H1 (cell line): ENCODE measurements at places on chromosomes 7 and 10.

DNA sequence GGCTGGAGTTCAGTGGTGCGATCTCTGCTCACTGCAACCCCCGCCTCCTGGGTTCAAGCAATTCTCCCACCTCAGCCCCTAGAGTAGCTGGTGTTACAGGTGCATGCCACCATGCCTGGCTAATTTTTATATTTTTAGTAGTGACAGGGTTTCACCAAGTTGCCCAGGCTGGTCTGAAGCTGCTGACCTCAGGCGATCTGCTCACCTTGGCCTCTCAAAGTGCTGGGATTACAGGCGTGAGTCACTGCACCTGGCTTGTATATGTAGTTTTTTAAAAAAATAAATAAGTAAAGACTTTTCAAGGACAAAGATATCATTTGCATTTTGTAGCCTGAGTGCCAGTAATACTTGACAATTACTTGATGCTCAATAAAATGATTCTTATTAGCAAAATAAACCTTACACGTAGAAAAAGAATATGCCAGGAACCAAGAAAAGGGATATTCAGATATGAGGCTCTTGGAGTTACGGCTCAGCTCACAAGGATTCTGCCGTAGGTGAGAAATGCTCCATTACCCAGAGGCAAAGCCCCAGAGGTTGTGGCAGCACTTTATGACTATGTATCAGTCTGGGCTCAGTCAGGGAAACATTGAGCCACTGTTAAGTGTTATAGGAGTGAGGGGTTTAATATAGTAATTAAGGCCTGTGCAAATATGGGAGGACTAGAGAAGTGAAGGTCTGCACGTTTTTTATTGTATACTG is 98.5 kb downstream of the TPST1 start:
- DNase-seq = no peak

GRCh38 chr7:25391295-25391861 is 163.1 kb upstream of the NPVF start:
- DNase-seq = no peak

- no peak for DNase-seq
These were observed 114.0 kb downstream of the WDFY4 start for GRCh38 chr10:48798481-48799254.

DNA sequence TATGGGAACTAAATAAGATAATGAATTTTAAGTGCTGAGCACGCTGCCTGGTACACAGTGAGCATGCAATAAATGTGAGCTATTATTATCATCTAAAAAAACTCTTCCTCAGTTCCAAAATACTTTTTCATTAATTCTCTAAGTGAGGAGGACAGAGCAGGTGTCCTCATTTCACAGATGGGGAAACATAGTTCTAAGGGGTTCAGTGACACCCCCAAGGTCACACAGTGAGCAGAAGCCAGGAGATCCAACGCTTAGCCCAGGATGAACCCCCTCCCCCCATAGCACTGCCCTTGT is 6.8 kb upstream of the RRP12 start:
- DNase-seq = no peak

DNA sequence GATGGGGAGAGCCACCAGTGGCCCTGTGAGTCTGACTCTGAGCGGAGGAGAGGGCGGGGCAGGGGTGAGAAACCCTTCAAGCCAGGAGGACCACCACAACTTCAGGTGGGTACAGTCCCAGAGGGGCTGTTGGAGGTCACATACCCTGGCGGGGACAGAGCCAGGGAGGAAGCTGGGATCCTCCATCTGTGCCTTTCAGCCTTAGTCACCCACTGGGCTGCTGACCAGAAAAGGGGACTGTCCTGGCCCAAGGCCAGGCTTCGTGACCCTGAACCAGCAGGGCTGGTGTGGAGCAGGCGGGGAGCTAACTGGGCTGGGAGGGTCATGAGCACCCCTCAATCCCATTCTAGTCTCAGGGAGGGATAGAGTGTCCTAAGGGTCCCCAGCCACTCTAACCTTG is 1.5 kb upstream of the CALHM3 start:
- no peak for DNase-seq

GRCh38 chr10:4498711-4499251 is 327.2 kb upstream of the AKR1E2 start:
- no peak for DNase-seq

GRCh38 chr7:32892521-32893206 is 1.1 kb upstream of the KBTBD2 start:
- DNase-seq = no peak

- DNase-seq = no peak
These were observed 49.1 kb downstream of the MTURN start for GRCh38 chr7:30183749-30184369.

- no peak for DNase-seq
These were observed 35.3 kb upstream of the TNKS2 start for GRCh38 chr10:91762878-91763277.

- DNase-seq = no peak
These were observed 317.1 kb upstream of the KLF6 start for GRCh38 chr10:4101918-4102654.

- DNase-seq = no peak
These were observed 150.8 kb downstream of the NSUN6 start for GRCh38 chr10:18500576-18500975.

- DNase-seq = no peak
These were observed 431.8 kb downstream of the RPS24 start for GRCh38 chr10:78465431-78465830.

- no peak for DNase-seq
These were observed 23.0 kb upstream of the ING3 start for GRCh38 chr7:120927454-120928103.

DNA sequence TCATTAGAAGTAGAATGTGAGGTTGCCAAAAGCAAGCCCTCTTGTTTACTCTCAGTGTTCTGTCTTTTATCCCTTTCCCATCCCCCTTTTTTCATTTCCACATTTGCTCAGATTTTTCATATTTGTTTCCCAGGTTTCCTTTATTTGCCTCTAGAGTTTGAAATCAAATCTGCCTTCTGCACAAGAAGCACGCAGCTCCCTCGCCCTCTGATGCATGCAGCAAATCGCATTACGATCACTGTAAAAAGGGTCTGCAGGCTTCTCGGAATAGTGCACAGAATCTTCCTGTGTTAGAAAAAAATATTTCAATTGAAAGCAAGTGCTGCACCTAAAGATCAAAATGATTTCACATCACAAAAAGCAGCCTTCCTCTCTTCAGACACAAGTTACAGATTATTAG is 129.0 kb downstream of the GPAM start:
- no peak for DNase-seq

GRCh38 chr10:28343987-28344895 is 41.4 kb upstream of the MPP7 start:
- no peak for DNase-seq

DNA sequence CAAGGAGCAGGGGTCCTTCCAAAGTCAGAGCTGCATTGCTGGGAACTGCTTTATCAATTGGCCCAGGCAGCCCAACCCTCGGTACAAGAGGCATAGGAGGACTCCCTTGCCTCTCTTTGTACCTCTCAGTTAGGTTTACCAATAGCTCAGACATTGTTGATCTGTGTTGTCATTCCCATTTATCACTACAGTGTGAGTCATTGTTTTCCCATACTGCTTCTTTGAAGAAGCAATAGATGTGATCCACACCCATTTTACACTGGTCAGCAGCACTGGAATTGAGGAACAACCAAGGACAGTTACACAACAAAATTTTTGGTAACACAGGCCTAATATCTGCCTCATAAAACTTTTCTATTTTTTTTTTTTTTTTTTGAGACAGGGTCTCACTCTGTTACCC is 307.2 kb downstream of the SNX13 start:
- no peak for DNase-seq

DNA sequence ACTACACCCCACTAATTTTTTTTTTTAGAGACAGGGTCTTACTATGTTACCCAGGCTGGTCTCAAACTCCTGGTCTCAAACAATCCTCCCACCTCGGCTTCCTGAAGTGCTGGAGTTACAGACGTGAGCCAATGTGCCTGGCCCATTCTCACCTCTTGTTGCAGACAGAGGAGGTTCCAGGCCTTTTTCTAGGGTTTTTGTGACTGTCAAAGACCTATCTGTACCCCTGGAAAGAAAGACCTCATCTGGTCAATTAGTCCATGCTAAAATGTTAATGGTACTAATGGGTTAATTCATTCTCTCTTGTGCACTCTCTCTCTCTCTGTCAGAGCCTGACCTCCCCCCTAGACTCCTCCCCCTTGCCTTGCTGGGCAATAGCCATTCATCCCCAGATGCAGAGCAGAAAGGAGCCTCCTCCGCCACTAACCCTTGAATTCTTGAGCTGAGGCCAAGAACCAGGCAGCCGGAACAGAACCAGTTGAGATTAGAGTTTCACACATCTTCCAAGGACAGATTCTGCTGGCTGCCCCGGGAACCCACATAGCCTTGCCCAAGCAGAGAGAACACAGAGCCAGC is 209.7 kb downstream of the SKIDA1 start:
- no peak for DNase-seq

DNA sequence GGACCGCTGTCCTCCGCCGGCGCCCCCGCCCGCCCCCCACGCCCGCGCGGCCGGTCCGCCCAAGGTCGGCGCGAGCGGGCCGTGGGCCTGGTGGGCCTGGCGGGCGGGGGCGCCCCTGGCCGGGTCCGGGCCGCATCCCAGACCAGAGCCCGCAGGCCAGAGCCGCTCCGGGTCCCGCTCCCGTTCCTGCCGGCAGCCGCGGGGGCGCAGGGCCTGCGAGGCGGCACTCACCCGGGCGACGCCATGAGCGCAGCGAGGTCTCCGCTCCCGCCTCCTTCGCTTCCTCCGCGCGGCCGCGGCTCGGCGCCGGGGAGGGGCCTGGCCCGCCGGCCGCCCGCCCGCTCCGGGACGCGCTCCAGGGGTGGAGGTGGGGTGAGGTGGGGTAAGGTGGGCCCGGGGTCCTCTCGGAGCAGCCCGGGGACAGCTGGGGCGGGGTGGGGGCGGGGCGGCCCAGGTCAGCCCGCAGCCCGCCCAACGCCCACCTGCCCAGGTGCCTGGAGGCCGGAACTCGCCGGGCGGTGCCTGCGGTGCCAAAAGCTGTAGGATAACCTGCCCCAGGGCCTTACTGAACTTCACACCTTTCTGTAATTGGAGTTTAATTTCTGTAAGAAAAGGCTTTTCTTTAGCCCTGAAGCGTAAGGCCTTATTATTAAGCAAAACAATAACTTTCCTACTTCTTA is at the start of gene URGCP:
Gene URGCP (minus strand): TSS at position 266 of the 680 bp plus-strand sequence. CDS start 21 bp downstream, at position 245.
- DNase-seq = peak; percentile 71

DNA sequence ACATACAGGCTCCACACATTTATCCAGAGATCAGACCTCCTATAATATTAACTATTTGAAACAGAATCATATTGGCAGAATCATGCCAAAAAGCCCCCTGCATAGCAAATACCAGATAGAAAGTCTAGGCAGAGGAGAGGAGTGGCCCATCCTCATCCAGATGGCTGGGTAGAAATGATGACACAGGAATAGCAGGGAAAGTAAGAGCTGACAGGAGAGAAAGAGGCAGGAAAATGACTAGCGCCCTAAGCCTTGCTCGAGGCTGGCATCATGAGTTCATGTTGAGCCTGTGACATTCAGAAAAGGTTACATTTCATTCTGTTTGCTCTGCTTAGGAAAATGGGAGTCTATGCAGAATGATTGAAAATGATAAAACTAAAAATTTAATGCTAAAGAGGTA is 27.6 kb downstream of the WIPF3 start:
- no peak for DNase-seq

- no peak for DNase-seq
These were observed 9.5 kb downstream of the GIGYF1 start for GRCh38 chr7:100684534-100685042.

GRCh38 chr10:48282829-48283228 is 8.3 kb upstream of the FRMPD2 start:
- no peak for DNase-seq

DNA sequence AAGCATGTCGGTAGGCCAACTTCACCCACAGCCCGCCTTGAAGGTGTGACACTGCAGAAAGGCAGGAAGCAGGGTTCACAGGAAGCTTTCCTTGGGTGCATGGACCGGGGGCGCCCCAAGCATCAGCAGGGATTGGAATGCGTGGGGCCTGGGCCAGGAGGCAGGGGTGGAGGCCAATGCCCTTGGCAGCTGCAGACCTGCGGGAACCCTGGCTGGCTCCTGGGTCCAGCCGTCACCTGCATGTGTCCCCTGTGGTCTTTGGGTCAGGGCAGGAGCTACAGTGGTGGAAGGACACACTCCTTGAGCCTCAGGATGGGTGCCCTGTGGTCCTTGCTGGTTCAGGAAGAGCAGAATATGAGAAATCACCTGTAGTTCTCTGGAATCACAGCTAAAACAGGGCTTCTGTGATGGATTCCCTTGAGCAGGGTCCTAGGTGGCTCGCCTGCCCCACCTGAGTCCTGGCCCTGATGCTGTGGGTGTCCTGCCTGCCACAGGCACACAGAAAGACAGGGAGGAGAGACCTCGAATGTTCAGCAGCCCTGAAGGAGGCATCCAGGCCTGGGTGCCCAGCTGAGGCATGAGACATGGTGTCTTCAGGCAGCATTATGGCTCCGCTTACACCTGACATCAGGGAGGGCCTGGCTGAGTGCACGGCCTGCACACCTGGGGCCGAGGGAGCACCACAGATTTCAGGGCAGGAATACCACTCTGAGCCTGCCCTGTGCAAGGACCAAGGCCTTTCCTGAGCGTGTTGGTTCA is 15.1 kb downstream of the ANTXRL start:
- no peak for DNase-seq

DNA sequence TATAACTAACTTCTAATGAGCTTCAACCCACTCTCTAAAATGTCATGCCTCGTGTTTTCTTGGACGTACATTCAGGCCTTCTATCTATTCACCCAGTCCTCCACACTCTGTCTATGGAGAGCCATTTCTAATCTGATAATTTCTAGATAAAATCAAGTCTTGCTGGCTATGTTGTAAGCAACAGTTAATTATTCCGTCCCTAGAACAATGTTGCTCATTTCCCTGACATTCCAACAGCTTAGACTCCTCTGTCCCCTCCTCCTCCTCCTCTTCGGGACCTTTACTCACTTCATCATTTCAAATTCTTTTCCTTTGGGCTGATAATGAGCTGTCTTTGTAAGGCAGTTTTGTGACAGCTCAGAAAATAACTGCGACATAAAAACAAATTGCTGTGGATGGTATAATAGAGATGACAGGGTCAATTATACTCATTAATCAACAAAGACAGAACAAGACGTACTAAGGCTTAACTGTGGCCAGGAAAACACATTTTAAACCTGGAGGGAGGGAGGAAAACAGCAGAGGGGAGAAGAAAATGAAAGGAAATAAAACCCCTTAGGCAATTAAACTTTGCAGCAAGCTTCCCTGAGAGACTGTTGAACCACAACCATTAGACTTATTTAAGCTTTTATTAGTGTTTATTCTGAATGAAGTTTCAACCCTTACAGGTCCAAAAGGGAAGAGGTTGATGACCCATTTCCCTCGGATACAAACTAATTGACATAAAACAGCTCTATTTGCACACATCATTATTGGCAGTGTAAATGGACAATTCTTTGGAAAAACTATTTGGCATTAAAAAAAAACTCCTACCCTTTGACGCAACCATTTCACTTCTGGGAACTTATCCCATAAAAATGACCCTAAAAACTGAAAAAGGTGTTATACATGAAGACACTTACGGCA is 179.1 kb downstream of the SFMBT2 start:
- DNase-seq = no peak

- DNase-seq = no peak
These were observed 227.9 kb downstream of the WDR37 start for GRCh38 chr10:1284076-1284475.

- no peak for DNase-seq
These were observed 22.9 kb upstream of the NEBL start for GRCh38 chr10:20920061-20920460.
